ENCODE measurements at places on chromosomes 4 and X.

GRCh38 chr4:143599827-143600226 is 86.3 kb downstream of the SMARCA5 start:
- DNase-seq: no peak

GRCh38 chr4:107153228-107153627 is 117.1 kb upstream of the DKK2 start:
- no peak for DNase-seq

GRCh38 chrX:103607364-103608305 is at the start of gene TCEAL3:
TCEAL3 (plus strand) TSS chrX:103607963; CDS start chrX:103609065, 1,102 bp downstream.
- DNase-seq: no peak

DNA sequence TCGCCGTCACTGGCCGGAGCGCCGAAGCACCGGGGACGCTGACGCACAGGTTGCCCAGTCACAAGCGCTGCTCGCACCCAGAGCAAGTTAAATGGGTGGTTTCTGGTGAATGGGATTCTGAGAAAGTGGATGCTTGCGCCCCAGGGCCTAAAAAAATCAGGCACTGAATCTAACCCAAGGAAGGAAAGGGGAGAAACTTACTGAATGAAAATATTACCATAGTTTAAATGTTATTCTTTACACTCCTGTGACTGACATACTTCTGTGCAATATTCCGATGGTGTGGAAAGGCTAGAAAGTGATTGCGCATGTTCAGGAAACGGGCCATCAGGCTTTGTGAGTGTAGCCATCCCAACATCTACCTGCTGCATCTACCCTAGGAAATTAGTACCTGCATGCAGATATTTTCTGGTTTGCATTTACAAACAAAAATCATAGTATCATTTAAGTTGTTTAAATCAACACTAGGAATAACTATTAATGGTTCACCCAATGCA is 838 bp upstream of the ABCG2 start:
- no peak for DNase-seq

DNA sequence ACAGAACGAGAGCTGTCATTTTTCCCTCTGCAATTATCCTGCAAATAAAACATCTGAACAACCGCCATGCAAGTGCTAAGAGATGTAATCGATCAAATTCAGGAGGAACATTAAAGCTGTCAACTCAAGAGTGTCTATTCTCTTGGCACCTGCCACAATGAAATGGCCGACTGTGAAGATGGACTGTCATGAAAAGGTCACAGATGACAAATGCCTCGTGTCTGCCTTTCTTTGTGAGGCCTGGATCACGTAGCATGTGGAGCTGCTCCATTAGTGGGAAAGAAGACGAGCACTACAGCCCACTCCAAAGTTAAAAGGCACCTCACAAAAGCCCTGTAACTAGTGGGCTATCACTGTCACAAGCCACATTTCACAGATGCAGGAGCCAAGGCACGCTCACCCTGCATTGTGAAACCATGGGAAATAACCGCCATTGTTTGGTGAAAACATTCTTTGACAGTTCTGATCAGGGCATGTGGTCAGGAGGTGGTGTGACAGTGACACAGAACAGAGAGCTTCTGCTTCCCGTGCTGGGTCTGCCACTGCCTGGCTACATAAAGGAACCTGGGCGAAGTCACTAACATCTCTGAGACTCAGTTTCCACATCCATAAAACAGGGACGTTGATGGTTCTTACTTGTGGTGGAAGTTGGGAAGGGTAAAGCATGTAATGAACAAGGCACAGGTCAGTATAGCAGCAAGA is 98.9 kb downstream of the EVC2 start:
- DNase-seq: peak; percentile 86

DNA sequence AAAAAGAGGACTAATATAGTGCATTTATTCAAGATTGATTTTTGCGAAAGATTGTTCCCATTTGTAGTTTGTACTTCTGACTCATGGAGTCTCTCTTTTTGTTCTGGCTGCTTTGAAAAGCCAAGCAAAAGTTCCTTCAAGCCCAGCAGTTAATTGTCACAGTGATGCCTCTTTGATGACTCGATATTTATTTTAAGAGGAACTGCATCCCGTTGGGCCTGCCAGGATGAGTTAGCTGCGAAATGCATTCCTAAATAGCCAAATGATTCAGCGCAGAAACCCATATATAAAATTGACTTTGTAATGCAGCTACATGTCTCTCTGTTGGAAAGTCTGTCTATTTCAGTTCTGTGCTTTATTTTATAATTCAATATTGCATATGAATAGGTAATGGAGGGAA is 295.1 kb downstream of the GBA3 start:
- DNase-seq: no peak

- peak; percentile 94 for DNase-seq
Observed at GRCh38 chr4:184347251-184348239, 126.8 kb downstream of the IRF2 start.

DNA sequence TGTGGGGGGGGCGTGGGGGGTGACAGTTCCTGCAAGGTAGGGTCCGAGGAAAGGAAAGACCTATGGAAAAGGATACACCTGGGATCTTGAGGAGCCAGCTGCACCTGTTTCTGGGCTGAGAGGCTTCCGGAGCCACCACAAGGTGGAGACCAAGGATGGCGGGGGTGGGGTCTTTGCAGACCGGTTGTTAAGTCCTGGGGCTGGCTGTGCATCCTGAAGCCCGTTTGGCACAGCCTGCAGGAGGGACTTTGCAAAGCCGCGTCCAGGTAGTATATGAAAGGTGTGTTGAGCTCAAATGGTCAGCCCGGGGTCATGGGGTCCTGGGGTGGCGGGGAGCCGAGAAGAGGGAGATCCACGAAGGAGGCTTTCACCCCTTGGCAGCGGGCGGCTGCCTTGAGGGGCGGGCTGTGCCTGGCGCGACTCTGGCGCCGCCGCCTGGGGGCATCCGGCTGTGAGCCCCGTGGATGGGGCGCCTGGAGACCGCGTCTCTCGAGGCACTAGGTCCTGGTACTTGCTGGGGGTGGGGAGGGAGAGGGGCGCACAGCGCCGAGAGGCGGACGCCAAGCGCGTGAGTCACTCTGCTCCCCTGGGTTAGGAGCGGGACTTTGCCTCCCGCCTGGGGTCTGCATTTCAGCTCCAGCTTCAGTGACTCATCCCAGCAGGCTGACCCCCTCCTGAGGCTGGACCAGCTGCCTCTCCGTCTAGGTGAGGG is 58.2 kb upstream of the DYNLT3 start:
- DNase-seq: no peak

- no peak for DNase-seq
Observed at GRCh38 chr4:7944599-7945220, 5.0 kb upstream of the AFAP1 start.

- no peak for DNase-seq
Observed at GRCh38 chrX:119421016-119421705, 22.0 kb downstream of the SLC25A43 start.

- DNase-seq: no peak
Observed at GRCh38 chr4:118950929-118951570, 62.4 kb downstream of the SYNPO2 start.

DNA sequence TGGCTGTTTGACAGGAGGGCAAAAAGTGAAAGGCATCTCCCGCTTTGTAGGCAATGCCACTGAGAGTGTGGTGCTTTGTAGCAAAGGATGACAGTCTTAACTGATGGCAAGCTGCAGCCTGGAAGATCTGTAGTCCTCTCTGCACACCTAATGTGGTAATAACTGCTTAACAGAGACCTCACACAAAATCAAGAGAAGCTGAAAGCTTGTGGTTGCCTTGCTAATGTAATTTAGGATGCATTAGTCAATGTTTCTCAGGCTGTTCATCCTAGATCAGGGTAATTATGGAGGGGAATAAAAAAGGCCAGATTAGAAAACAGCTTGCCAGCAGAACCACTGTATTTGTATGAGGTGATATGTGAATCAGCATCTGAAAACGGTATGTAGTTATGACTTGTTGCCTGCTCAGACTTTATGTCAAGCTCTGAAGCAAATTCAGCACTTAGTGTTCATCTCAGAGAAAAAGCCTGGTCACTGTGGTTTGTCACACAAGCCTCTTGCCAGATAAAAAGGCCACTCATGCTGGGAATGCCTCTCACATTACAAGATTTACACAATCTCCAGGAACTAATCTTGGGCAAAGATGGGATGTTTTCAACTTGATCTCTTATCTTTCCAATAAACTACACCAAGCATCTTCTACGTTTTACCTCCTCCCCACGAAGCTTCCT is 130.8 kb downstream of the ENOX2 start:
- peak; percentile 54 for DNase-seq

DNA sequence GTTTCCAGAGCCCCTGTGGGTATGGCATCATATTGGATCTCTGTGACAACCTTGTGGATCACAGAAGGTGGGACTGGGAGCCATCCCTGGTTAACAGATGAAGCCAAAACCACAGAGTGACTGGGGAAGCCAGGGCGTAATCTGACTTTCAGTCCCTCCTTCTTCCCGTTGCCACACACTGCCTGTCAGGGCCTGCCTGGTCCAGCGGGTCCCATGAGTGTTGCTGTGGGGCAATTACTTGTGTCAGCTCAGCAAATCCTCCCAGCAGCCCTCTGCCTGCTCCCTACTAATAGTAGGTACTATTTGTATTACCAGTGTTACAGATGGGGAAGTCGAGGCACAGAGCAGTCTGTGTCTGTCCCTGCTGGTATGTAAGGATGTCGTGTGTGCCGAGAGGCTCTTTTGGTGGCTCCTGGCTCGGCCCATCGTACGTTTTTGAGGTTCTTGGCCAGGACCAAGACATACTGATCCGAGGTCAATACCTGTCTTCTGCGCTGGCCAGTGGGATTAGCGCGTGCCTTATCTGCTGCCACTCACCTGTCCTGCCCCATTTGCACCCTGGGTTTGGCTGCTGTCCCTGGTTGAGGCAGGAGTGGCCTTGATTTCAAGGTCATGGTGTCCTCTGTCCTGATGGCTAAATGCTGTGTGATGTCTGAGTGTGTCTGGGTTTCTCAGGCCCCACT is 5.7 kb downstream of the NSG1 start:
- no peak for DNase-seq

DNA sequence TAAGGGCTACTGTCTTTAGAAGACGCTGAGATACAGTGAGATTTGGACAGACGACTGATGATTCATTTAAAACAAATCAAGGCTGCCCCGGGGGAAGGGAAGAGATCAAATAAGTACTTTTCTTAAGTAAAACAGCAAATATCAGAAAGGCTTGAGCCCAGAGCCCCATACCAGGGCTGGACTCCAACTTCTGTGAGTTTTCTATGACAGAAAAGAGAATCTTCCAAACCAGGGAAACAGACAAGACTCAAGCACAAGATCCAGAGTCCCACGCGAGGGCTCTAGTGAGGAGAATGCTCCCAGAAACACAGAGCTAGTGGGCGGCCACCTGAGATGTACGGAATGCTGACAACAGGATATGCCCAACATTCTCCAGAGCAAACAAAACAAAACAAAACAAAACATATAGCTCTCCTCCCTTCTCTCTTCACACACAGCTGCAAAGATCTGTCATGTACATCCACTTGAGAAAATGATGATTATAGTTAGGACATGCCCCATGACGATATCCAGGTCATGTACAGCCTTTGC is 13.1 kb downstream of the ACSL1 start:
- peak; percentile 21 for DNase-seq

GRCh38 chr4:163591614-163592020 is 97.1 kb downstream of the TMA16 start:
- no peak for DNase-seq

DNA sequence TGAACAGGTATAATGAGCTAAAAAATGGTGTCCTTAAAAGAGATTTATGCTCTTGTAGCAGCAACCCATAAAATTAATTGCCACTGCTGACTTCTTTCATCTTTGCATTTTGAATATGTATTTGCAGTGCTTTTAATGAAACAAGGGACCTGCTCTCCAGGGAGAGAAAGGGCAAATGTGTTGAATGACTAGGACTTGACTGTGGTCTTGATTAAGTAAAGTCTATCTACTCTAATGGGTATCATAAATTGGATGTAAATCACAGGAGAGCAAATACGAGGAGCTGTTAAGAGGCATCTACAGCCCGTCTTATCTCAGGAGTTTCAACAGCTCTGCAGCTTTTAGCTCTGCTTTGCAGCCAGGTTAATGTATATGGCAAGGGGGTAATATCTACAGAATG is 216.4 kb downstream of the PALLD start:
- peak; percentile 98 for DNase-seq

DNA sequence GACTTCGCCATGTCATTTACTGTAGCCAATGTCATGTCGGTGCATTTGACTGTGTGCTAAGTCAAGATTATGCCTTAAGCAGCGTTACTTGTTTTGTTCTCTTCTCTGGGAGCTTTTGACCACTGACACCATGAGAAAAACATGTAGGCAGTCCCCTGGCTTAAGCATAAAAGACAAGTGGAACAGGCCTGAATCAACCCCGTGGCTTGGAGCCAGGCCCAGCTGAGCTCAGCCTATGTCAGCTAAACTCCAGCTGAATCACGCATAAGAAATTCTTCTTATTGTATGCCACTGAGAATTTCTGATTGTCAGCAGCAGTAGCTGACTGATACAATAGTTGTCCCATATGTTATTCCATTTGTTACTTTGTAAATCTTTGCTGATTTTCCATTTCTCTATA is 261.9 kb downstream of the CBLL2 start:
- DNase-seq: no peak

DNA sequence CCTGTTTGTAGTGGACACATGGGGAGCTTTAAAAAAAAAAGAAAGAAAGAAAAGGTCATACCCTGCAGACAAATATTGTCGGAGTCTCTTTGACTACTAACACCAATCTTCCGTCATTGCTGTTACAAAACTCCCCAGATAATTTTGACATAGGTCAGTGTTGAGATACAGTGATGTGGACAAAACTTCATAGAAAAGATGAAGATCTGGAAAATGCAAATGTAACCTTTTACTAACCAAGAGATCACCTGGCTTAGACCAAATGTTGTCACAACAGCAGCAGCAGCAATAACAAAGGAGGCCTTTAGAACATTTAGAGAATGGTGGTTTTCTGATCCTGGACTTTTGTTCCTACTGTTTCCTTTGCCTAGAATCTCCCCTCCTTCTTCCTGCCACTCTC is 8.1 kb upstream of the COMMD8 start:
- DNase-seq: no peak

- no peak for DNase-seq
Observed at GRCh38 chrX:114047558-114047957, 536.3 kb upstream of the HTR2C start.

GRCh38 chr4:88041626-88042025 is 34.2 kb downstream of the PKD2 start:
- DNase-seq: no peak

- no peak for DNase-seq
Observed at GRCh38 chr4:89704651-89705395, 132.1 kb downstream of the SNCA start.

DNA sequence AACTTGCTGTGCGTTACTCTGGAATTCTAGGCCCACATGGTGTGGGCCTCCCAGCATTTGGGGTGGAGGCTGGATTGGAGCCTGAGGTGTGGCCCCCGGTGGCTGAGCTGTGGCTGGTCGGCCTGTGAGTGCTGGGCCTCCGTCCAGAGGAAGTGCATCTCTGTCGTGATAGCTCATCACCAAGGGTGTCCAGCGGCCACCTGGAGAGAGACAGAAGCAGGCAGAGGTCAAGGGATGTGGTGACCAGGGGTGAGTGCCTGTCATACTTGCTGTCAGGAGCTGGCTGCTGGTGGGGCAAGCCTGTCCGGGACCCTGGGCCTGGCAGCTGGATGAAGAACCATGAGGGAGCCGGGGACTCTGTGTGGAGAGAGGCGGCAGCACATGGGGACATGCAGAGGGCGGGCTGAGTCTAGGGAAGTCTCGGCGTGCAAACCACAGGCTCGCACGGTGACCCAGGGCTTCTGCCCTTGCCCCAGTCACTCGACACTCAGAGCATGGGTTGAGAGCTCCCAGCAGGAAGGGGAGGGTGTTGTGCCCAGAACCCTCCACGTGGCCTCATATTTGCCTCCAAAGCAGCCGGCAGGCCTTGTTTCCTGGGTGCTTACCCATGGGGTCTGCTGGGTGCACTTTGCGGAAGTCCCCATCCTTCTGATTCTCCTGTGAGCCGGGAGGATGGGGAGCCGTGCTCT is 6.2 kb downstream of the SORCS2 start:
- DNase-seq: no peak

- no peak for DNase-seq
Observed at GRCh38 chrX:68432648-68433047, 647 bp downstream of the OPHN1 start.

Data from DMS153 (cell line).